ENCODE measurements at places on chromosomes 2 and 18.

DNA sequence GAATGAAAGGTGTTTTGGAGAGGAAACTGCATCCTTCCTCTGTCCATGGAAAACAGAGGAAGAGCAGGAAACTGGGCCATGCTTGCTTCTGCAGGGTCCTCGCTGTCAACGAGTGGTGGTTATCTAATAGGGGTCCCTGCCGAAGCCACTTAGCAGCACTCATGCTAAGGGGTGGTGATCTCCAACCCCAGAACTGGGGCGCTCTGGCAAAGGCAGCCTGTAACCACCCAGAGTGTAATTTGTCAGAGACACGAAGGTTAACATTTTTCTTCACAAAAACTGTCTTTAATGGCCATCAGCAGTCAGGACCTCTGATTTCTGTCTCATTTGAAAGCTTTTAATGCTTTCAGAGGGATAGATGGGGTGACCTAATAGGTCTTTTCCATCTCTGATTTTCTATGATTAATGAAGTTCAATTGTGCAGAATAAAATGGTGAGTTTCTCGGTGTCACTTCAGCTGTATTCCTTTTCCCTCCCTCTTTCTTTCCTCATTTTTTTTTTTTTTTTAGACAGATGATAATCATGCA is 231.3 kb upstream of the CELF4 start:
- DNase-seq = no peak

DNA sequence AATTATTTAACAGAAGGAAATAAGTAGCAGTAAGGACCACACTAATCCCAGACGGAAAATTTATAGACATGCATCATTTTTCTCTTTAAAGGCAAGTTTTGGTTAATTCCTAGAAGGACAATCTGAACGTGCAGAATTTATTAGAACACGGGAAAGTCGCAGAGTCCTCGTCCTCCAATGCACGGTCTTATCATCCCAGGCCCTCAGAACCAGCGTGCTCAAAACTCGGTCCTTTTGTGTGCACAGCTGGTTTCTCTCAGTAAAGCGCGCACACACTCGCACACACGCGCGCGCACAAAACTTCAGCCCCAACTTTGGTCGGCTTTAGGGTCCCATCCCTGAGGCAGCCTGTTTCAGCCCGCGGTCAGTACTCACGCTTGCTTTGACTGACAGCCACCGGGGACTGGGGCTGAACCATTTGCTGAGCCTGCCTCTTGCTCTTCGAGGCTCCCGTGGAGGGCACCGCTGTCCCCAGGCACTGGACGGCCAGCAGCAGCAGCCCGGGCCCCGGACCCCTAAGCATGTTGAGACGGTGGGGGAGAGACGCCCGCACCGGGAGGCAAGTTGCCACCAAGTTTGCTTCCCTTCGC is 493 bp downstream of the FN1 start:
- DNase-seq = no peak

DNA sequence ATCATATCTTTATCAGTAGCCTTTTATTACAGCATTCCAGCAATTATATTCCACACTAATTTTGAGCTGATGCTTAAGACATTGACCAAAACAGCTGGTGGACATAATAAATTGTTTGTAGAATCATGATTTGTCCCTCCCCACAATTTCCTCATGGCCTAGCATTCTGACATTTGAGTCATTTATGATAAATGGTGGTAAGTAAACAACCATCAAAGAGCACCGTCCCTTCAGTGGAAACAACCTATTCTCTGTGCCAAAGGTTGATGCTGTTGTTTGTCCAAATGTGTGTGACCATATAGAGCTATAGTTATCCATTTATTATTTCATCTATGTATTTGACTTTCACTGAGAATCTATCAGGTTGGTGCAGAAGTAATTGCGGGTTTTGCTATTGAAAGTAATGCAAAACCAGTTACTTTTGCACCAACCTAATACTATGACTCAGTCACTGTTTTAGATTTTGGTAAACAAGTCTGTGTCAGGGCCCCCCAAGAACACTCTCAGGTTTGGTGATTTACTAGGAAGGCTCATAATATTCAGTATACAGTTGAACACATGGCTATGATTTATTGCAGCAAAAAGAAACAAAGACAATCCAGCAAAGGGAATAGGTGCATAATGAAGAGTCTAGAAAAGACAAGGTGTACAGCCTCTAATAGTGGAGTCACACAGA is 608.7 kb upstream of the REG3G start:
- no peak for DNase-seq

DNA sequence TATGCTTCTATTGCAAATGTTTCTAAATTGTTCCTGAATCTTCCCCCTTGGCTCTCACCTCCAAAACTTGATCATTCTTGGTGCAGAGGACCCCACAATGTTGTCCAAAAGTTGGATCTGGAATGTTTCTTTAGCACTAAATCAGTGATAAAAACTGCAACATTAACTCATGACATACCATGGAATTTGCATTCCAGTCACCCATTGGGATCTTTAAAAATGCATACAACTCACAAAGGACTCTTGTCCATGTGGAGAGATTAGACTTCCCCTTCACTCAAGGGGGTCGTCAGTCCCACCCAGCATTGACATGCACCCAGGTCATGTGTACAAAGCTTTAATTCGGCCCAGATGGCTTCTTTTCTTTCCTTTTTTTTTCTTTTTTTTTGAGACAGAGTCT is 169.3 kb downstream of the SETBP1 start:
- DNase-seq = no peak

DNA sequence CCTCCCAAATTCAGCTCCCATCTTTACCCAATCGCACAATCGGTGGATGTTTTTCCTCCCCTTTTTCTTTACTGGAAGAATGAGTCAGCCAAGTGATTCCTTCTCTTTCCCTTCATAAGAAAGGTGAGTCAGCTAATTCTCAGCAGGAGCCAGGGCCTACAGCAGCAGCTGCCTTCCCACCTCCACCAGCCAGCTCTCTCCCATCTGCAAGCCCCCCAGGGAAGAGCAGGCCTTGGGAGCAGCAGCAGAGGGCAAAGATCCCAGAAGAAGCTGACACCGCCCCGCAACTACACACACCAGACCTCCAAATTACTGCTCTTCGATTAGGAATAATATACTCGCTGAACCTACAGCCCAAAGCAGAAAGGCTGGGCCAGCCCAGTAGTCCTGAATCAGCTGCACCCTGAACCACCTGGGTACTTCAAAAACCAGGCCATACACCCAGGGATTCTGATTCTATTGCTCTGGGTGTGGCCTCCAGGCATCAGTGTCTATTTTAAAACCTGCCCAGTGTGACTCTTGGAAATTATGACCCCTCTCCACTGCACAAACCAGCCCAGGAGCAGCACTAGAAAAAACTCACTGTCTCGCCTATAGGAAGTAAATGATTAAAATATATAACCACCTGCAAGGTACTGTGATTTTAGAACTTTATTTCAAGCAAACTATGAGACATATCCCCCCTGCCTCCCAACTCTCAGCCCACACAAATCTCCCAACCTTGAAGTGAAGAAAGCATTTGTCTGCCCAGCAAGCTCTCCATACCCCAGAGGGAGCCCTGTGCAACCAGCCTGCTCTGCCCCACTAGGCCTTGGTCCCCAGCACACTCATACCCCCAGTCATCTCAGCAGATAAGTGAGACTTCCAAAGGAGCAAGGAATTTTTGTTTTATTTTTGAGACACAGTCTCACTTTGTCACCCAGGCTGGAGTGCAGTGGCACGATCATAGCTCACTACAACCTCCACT is 7.3 kb downstream of the SFXN5 start:
- DNase-seq = no peak

DNA sequence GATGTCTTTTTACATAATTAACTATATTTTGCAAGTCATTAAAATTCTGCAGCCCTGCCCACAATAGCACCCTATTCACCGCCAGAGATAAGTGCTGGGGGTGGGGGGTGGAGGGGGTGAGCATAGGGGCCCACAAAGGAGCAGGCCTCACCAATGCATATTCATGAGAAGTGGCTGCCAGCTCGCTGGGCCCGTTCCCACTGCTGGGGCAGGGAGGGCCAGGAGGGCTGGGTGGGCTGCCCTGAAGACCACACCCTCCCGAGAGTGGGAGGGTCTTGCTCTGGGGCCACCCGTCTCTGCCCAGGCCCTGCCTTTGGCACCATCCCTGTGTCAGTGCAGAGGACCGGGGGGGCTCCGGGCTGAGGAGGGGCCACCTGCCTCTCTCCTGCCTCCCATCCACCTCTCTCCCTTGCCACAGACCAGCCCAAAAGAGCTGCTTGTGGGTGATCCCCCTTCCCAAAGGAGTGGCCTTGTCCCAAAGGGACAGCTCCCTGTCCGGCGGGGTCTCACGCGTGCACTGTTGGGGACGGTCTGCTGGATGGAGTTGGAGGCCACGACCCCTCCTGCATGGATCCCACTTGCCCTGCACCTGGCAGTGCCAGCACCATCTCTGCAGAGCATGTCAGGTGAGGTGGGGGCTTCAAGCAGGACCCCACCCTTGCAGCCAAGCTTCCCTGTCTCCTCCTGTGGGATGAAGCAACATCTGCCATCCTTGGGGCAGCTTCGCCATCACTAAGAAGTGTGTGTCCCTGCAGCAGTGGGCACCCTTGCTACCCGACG is 138.8 kb upstream of the GPC1 start:
- no peak for DNase-seq

All from prostate gland (tissue), 2 donors.